Activated CD8-positive, alpha-beta memory T cell treated with anti-CD3 and anti-CD28 coated beads for 1 hour (primary cell): ENCODE measurements at places on chromosomes 5 and 9.

DNA sequence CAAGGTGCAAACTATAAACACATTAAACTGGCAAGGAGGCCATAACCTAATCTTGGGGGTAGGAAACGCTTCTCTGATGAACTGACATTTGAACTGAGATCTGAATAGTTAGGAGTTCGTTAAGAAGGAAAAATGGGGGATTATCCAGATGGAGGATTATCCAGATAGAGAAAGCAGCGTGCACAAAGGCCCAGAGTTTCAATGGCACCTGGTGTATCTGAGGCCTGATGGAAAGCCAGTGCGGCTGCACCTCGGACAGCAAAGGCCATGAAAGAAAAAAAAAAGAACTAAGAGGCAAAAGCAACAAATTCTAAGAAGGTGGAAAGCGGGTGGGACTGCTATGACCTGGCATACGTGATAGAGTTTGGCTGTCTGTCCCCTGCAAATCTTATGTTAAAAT lies 13.0 kb upstream of the CTNNAL1 start:
- DNase-seq, result no peak

GRCh38 chr9:17135295-17136160 lies 688 bp downstream of the CNTLN start:
- DNase-seq, result no peak

GRCh38 chr9:89080193-89080592 lies 88.9 kb downstream of the S1PR3 start:
- DNase-seq, result no peak

DNA sequence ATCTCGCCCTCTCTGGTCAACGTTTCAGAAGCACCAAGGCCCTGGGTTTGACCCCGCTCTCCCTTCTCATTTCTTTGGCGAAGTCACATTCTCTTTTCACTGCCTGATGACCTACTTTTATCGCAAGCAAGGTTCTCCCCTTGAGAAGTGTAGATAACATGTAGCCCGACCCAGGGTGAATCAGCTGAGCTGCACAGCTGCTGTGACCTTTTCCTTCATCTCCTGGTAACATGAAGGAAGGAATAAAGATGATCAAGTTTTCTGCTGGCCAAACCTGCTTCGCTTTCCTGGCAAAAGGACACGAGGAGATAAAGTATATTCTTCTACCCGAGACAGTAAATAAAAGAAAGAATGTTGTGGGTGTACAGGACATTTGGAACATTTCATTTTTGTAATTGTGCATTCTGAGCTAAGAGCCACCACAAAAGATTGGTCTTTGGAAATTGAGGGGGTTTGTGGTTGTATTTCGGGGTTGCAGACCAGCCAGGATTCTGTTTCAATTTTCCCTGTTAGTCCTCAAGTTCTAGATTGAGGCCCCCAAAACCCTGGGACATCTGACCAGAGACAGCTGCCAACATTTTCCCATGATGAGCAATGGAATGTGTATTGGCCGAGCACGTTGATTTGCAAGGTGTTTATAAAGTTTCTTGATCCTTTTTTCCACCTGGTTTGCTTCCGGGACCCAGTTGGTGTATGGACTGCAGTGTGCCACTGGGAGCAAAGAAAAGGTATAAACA lies 155.1 kb upstream of the ZNF462 start:
- no peak for DNase-seq

DNA sequence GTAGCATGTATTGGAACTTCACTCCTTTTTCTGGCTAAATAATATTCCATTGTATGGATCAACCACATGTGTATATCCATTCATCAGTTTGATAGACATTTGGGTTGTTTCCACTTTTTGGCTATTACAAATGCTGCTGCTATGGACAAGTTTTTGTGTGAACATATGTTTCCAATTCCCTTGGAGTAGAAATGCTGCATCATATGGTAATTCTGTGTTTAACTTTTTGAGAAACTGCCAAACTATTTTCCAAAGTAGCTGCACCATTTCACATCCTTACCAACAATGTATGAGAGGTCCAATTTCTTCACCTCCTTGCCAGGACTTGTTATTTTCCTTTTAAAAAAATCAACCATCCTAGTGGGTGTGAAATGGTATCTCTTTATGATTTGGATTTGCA lies 8.4 kb downstream of the FRRS1L start:
- no peak for DNase-seq

DNA sequence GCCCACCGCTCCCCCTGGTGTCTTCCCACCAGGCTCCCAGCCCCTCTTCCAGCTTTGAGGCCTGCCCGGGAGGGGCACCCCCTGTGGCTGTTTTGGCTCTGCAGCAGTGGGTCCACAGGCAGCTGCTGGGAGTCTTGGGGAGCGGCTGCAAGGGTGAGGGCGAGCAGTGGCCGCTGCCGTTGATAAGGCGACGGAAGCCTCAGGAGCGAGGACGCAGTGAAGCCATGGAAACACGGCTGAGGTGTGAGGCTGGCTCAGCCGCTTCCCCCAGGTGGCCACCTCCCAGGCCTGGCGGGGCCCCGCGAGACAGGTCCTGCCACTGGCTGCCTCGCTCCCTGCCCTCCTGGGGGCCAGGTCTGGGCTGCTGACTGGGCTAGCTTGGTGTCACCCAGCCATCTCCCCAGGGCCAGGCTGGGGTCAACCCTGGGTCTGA lies 41.5 kb downstream of the CXXC5 start:
- DNase-seq, result no peak

DNA sequence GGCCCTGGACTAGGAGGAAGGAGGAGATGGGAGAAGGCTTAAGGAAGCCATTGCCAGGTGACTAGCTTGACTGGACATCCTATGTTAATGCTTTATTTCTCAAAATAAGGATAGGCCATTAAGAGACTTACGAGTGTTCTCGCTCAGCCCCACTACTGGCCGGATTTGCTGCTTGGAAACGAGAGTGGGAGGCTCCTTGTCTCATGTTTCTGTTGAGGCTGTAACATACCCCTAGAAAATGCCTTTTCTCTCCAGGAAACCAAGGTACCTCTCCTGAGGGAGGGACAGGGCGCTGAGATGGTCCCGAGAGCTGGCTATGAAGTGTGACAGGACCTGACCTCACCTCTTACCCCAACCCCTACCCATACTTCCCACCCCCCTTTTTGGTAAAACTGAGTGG lies 60.0 kb downstream of the RALGPS1 start:
- no peak for DNase-seq

GRCh38 chr9:77569335-77569734 lies 78.8 kb downstream of the GNA14 start:
- no peak for DNase-seq

DNA sequence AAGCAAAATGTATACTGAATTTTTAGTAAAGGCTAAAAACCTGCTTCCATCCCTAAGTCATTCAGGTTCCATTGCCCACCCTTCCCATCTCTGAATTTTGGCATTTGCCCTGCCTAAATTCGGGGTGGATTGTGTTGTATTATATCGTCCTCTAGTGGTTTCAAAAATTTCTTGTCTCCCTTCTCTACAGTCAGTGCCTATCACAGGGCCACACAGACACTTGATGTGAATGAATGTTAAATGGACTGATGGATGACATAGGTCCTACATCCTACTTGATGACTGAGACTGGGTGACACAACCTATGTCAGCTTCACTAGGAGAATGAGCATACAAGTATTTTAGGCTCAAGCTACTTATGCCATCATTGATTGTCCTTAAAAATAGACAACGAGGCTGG lies 45.6 kb upstream of the SLC30A5 start:
- DNase-seq, result no peak

DNA sequence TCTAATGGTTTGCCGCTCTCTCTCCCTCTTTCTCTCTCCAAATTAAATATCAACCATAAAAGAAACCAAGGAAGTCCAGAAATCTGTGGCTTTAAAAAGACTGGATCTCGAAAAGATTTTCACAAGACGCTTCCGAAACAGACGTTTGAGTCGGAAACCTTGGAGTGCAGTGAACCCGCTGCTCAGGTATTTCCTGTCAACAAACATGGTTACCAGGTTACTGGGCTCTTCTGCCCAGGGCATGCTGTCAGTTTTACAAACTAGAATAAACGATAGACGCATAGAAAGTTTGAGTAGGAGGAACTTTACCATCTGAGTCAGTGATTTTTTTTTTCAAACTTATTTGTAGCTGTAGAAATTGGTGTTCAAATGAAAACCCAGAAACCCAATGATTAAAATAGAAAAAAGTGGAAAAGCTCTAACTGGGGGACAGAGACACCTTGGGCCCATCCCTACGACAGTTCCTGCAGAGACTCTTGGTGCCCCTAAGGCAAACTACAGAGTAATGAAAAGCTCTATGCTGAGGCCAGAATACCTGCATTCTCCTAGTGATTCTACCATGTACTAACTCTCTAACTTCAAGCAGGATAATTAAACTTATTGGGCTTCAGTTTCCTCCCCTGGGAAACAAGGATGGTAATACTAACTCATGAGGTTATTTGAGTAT lies 90.0 kb downstream of the DOCK8 start:
- no peak for DNase-seq

GRCh38 chr9:84379740-84380139 lies 39.2 kb upstream of the SLC28A3 start:
- DNase-seq, result no peak

GRCh38 chr5:147375151-147375550 lies 134.7 kb downstream of the DPYSL3 start:
- DNase-seq, result no peak

- no peak for DNase-seq
These were observed 32.9 kb downstream of the LHX2 start for GRCh38 chr9:124044448-124044847.

DNA sequence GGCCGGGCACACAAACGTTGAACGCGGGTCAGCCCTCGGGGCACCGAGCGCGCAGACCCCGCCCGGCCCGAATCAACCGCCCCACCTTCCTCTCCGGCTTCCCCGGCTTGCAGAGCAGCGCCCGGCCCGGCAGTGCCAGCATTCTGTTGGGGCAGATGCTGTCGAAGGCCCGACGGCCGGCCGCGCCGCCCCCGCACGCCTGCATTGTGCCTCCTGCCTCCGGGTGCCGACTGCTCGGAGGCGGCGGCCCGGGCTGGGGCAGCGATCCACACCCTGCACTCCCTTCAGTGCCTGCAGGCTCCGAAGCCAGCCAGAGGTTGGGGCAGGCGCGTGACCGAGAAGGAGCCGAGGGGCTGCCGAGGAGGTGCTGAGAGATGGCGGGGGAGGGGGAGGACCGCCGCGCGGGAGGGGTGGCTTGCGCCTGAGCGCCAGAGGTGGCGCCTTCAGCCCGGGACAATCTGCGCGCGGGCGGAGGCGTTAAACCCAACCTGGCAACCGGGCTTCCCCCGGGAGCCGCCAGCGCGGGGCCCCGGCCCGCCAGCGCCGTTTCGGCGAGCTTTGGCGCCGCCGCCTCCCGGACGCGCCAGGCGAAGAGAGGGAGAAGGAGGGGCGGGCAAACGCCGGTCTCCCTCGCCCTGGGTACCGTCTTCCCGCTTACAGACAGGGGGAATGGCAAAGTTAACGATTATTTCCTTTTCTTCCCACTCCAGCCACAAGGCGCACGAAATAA lies at the start of gene MCIDAS:
MCIDAS (minus strand) TSS at position 382 of the 730 bp plus-strand sequence; CDS start at position 205, 177 bp downstream.
- DNase-seq, result no peak

- no peak for DNase-seq
These were observed 224.7 kb downstream of the CAAP1 start for GRCh38 chr9:26667882-26668281.
